Myocyte (in vitro differentiated cells): ENCODE measurements at places on chromosomes 11 and 22. TPM values are rescaled to one million over a fixed set of nuclear protein-coding genes. Genes with fewer than 3 reads are reported as not detected.

DNA sequence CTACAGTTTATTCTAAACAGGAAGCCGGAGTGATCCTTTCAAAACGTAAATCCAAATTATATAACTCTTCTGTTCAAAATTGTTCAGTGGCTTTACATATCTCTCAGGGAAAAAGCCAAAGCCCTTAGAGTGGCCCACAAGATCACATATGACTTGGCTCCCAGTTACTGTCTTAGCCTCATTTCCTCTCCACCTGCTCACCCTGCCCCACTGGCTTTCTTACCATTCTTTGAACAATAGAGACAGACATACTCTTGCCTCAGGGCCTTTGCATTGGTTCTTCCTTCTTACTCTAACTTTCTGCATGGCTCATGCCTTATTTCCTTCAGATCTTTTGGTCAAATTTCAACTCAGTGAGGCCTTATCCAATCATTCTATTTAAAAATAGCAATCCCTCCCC, 52.1 kb downstream of the STIM1 start:
- DNase-seq: no peak

DNA sequence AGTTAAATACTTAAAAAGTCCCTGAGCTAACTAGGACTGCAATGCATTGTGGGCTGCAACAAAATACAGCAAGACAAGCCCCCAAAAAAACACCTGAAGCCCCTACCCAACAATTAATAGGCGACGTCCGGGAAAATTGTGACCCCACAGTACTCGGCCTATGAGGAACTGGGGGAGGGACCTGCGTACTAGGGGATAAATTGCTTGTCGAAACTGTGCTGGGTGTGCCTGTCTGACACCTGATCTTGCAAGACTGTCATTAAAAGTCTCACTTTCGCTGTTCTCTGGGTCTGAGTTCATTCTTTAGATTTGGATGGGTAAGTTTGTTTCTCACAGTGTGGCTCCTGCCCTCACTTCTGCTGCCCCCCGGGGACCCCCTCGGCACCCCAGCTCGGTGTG, 15.2 kb downstream of the TANGO2 start:
- DNase-seq: no peak

GRCh38 chr11:59437770-59438169, 1.5 kb downstream of the OR5A1 start:
- no peak for DNase-seq

DNA sequence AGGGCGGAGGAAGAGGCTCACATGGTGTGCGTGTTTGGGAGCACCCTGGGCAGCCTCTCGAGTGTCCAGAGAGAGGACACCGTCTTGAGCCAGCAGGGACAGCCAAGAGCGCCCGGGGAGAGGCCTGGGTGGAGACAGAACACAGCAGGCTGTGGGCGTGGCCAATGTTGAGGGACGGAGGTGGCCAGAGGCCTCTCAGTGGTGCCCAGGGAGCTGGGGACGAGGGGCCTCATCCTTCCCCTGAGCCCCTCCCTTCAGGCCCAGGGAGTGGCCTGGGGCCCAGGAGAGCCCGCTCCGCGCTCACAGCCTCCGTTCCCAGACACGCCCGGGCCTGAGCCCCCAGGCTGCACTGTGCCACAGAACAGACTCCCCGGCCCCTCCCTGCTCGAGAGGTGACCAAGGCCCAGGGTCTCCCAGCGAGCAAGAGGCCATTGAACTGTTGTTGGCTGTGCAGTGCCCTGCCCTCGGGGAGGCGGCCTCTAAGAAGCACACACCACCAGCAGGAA, 48.4 kb downstream of the CDKN1C start:
- peak; percentile 57 for DNase-seq

Gene TUBA8
- 12.6 and 20.9 TPM in 2 replicates for total RNA-seq

Gene NOX4
- not detected in 2 replicates for total RNA-seq

Gene DLG2
- total RNA-seq: 7.9 and 9.5 TPM in 2 replicates

Gene KCNQ1OT1
- 2.5 TPM in 2 replicates for total RNA-seq
